ENCODE measurements at places on chromosomes 4 and X.

- no peak for DNase-seq
These were observed 3.9 kb upstream of the LDOC1 start for GRCh38 chrX:141180851-141181250.

DNA sequence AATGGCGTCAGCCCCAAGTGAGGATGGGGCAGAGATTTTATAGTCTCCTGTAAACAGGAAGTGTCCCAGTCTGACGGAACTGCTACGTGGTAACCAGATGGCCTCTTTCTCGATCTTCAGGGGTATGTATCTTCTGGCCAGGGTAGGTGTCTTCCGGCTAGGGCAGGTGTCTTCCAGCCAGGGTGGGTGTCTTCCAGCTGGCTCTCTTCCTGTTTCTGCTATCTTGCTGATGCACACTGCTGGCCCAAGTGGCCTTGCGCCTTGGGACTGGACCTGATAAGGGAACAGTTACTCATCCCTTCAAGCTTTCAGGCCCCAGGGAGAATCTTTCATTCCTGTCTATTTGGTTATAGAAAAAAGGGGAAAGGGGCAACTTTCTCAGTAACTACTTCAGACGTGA, 178.7 kb upstream of the MAGEE2 start:
- no peak for DNase-seq

GRCh38 chr4:1290165-1290977, 680 bp downstream of the MAEA start:
- no peak for DNase-seq

GRCh38 chr4:168440442-168441264, 39.6 kb downstream of the DDX60L start:
- DNase-seq = no peak

GRCh38 chrX:130216320-130216719, 44.6 kb downstream of the RAB33A start:
- no peak for DNase-seq

DNA sequence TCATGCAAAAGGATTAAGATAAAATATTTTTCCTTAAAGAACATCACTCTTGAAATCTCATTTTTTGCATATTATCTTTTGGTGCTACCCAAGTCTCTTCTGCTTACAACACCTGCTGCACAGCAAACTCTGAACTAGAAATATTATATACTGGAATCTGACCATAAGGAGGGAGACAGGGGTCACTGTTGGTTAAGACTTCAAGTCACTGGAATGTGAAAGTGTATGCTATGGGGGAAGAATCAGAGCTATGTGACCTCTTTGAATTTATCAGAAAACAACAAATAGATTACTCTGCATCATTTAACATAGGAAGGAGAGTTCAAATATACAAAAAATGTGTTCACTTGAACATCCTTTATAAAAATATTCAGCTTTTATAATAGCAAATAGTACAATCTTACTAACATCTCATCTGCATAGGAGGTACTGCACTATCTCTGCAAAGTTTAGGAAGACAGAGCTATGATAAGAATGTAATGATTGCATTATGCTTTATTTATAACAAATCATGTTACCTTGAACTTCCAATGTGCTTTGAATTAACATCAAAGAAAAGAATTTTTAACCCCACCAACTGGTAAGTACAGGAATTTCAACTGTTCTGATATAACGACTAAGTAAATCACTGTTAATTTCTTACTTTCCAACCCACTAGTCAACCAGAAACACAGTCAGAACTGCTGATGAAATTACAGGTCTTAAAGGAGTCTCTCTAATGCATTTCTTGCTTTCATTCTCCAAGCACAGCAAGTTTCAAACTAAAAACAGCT, 69.8 kb downstream of the ZNF827 start:
- DNase-seq = no peak

DNA sequence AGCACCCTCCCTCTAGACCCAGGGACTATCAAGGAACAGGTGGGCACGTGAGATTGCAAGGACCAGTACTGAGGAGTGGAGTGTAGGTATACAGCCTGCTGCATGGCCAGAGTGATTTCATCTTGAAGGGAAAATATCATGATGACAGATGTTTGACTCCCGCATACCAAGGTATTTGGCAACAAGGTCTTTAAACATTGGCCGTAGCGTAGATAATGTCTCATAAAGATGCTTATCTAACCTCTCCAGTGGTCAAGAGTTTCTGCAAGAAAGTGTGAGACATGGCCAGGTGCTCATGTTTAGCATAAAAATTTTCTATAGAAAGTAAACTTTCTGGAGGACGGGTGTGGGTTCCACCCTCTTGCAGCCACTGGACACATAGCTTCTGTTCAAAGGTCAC, 18.7 kb upstream of the ZNF630 start:
- DNase-seq = no peak
